ENCODE measurements at places on chromosomes 11 and 22. TPM values are rescaled to one million over a fixed set of nuclear protein-coding genes. Genes with fewer than 3 reads are reported as not detected.

Gene WNT7B
- total RNA-seq, result not detected

Gene TNNI2
- total RNA-seq, result not detected

Gene PHLDA2
- 1.7 TPM for total RNA-seq

Gene MS4A2
- total RNA-seq, result 0.80 TPM

Gene CTSW
- total RNA-seq, result 0.89 TPM

Gene CWF19L2
- 26.4 TPM for total RNA-seq

Gene OR8K3
- total RNA-seq, result not detected

Gene RAG1
- 0.33 TPM for total RNA-seq

Gene CARNS1
- 0.12 TPM for total RNA-seq

Gene DEFB131B
- not detected for total RNA-seq

Gene PRDM11
- total RNA-seq, result 13.8 TPM

Gene OR8A1
- not detected for total RNA-seq

Gene FOLR3
- not detected for total RNA-seq

Gene MFRP
- not detected for total RNA-seq

Gene PTGDR2
- total RNA-seq, result 0.15 TPM

GRCh38 chr22:37896939-37897338, 9.2 kb upstream of the MICALL1 start:
- no peak for DNase-seq

GRCh38 chr11:58057481-58057880, 26.7 kb downstream of the OR6Q1 start:
- DNase-seq, result no peak

- no peak for DNase-seq
Observed at GRCh38 chr11:115724666-115725065, 220.5 kb upstream of the CADM1 start.

DNA sequence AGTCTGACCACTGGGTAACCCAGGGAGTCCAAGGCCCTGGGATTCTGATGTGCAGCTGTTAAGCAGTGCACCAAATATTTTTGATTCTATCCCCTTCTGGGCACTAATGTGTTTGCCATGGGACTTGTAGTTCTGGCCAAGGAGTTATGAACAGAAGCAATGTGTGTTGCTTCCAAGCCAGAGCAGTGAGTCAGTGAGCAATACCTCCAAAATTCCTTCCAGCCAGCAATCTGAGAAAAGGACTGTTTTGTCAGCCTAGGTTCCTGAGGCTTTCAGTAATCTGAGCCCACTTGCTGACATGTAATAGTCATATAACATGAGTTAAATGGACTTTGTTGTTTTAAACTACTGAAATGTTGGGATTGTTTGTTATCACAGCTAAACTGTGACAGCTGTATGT, 311.4 kb downstream of the NELL1 start:
- no peak for DNase-seq

DNA sequence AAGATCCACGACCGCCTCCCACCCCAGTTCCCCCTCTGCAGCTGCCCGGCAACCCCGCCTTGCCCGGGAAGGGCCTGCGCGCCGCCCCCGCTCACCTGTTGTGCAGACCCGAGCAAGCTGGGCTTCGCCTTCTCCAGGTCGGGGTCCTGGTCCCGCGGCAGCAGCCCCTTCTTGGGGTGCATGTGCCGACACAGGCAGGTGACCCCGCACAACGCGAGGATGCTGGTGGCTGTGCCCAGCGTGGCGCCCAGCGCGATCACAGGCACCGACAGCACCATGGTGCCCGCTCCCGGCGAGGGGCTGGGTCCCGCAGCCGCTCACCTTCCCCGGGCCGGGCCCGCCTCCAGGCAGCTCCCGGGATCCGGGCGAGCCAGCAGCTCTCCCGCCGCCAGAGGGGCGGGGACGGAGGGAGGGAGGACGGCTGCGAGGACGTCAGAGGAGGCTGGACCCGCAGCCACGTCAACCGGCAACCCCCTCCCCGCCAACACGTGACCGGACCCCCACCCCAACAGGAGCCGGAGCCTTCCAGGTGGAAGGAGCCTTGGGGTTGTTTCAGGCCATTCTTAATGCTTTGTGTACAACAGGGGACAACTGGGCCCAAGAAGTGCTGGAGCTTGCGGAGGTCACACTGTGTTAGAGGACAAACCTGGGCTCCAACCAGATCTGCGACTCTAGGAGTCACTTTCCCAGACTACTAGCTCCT, at the start of gene SYT13:
Gene SYT13, minus strand, starts transcription at position 412 of the 703 bp plus-strand sequence. Its CDS starts 134 bp downstream, at position 278.
- no peak for DNase-seq

DNA sequence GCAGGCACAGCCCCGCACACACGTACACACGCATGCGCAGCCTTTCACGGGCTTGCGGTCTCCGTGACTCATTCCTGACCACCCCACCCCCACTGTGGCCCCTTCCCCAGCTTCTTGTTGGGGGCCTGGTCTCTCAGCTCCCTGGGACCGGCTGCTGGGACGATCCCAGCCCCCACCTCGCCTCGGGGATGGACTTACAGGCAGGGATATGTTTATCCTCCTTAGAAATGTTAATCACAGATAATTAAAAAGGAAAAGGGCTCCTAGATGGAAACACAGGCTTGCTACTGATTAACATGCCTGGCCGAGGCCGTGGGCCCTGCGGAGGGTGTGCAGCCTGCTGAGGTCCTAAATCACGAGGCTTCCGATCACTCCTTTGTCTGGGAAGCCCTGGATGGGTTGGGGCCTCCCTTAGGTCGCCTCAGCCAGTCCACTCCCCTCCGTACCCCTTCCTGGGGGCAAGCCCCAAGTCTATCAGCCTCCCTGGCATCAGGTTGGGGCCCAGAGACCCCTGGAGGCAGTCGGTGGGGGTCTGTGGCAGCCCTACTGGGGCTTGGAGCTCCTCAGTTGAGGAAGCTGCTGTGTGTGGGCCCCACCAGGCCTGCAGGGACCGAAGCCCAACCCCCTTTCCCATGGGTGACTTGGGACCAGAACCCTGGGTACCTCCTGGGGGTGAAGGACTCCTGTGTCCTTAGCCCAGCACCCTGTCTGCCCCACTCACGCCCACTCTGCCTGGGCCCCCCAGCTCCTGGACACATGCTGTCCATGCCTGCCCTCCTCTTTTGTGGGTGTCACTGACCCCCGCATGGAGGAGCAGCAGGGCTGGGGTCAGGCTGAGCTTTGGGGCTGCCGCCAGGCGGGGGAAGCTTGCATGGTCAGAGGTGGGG, 20.6 kb downstream of the TSPAN4 start:
- no peak for DNase-seq

DNA sequence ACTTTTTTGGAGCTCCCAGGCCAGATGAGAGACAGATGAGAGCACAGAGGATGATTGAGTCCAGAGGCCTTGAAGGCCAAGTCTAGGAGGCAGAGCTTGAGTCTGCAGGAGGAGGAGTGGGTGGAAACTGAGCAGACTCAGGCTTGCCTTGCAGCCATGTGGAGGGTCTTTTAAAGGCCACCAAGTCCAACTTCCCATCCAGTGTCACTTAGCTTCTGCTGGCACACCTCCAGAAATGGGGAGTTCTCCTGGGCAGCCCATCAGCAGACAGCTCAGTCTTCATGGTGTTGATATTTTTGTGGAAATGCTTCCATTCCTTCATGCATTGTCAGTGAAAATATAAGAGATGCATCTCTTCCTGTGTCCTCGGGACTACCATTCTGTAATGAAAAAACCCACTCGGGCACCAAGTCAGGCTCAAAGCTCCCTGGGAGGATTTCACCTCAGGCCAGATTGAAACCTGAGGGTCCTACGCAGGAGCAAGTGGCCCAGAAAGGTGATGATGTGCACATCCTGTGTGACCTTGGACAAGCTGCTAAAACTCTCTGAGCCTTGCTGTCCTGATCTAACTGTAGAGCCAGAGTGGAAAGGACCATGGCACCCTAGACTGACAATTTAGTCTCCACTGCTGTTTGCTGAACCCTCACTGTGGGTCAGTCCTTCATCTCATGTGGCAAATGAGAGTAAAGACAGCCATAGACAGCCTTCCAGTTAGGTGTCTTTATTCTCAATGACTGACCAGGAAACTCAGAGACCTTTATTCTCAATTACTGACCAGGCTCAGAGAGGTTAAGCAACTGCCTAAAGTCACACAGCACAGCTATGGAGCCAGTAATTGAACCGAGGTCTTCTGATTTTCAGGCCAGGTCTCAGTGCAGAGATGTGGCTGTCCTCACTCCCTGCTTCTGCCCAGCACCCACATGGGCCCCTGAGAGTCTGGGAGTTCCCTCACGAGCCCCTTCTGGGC, 2.9 kb upstream of the LRRC32 start:
- DNase-seq, result no peak

GRCh38 chr11:58771458-58771855, 39.7 kb upstream of the GLYAT start:
- no peak for DNase-seq

DNA sequence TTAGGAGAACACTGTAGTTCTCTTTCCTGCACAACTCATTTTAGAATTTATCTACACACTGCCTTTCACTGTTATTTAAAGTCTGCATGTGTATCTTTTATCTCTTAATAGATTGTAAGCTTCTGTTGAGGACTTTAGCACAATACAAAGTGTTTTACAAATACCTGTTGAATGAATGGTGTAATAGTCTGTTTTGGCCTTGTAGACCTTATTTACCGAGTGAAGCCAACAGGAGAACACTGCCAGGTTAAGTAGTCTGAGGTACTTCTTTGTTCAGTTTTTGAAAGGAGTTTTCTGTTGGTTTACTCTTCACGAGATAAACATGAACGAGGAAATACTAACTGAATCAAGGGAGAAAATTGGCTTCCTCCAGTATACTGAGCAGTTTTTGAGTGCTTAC, 31.0 kb downstream of the SIK2 start:
- DNase-seq, result no peak

DNA sequence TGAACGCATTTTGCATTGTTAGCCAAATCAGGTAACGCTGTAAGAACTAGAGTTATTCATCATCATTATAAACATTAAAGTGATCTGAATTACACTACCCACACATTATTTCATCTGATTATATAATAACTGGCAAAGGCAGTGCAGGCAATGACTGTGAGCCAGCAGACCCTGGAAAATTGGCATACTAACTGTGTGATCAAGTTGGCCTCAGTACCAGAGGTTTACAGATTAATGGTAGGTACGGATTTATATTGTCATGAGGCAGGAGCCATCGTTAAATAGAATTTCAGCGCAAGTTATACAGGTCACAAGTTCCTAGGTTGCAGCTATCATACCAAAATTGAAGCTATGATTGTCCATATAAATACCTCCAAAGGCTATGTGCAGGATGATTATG, 225.4 kb downstream of the CNTN5 start:
- DNase-seq, result no peak

DNA sequence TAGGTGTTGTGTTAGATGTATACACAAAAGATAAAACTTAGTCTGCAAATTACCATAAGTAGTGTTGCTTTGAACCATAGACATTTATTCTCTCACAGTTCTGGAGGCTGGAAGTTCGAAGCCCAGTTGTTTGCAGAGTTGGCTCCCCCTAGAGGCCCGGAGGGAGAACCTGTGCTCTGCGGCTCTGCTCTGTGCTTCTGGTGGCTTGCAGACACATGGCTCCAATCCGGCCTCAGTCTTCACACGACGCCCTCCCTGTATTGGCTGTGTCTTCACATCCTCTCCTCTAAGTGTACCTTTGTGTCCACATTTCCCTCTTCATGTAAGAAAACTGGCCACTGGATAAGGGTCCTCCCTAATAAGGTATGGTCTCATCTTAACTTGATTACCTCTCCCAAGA, 128.4 kb downstream of the OPCML start:
- DNase-seq, result no peak

GRCh38 chr11:699116-699508, 3.5 kb downstream of the TMEM80 start:
- no peak for DNase-seq

- DNase-seq, result no peak
Observed at GRCh38 chr11:69284081-69284511, 9.9 kb upstream of the MYEOV start.

DNA sequence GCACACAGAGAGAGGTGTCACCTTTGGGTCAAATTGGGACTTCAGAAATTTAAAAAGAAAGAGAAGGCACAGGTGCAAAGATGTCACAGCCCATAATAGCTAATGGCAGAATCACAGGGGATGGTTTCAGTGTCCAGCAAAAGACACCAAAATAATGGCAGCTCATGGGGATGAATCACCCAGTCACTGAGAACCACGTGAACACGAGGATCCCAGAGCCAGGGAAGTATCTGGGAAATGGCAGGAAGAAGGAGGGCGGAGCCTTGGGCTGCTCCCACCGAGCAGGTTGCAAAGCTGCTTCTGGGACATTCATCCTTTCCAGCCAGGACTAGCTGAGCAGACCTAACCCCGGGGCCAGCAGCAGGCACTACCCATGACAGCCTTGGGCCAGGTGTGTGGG, 45.6 kb downstream of the TRMU start:
- no peak for DNase-seq

GRCh38 chr11:78802058-78802761, 227.5 kb upstream of the NARS2 start:
- no peak for DNase-seq

DNA sequence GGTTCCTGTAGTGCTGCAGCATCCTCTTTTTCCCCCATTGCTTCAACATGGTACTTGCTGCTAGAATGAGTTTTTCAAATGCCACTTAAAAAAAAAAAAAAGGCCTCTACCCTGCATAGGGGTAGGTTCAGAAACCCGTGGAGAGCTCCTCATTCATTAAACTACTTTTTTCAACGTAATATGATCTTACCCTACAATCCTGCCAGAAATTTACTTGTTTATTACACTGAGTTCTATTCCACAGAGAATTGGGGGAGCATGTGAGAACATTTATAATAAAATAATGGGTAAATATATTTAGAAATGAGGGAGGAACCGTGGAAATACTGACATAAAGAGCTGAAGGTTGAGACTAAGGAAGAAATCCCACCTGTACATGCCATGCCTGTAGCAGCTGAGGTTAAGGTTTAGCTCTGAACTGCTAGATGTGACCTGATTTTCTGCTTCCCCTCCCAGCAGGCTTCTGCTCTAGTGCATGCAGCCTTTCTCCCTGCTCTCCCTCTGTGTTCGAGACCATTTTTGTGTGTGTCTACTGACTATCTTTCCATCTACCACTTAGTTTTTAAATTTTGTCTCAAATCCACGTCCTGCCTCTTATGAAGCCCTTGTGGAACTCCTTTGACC, 225.7 kb downstream of the DDX10 start:
- no peak for DNase-seq

- no peak for DNase-seq
Observed at GRCh38 chr11:104291646-104292045, 127.7 kb upstream of the PDGFD start.

DNA sequence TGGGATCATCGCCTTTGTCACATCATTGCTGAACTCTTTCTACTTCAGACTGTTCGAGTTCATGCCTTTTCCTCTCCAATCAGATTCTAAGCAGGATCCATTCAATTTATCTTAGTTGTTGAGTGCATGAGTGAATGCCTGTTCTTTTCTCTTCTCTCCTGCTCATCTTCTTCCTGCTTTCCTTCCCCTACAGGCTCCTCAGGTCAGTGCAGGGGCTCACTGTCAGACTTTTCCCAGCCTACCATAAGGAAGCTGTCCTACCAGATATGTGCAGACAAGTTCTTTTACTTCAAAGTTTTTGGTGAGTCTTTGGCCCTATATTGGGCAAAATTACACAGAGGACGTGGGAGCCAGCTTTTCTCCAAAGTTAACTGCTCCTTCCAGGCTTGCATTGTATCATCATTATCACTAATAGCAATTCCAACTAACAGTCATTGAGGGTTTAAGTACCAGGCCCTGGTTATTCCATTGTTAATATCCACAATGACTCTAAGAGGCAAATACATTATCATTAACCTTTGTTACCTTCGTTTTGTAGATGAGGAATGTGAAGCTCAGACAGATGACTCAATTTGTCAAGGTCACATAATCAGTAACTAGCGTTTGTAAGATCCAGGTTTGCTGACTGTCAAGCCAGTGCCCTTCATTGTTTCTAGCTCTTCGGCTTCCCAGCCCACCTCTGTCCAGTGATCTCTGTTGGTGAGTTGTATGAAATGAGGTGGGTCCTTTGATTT, 30.4 kb downstream of the OR6Q1 start:
- DNase-seq, result no peak

GRCh38 chr22:26554956-26555355, 35.0 kb downstream of the TPST2 start:
- DNase-seq, result no peak
